GDM1 (cell line): ENCODE measurements at places on chromosomes 16 and 17.
A peak's percentile ranks its signal among the peaks of the same experiment; 100 is the strongest.

DNA sequence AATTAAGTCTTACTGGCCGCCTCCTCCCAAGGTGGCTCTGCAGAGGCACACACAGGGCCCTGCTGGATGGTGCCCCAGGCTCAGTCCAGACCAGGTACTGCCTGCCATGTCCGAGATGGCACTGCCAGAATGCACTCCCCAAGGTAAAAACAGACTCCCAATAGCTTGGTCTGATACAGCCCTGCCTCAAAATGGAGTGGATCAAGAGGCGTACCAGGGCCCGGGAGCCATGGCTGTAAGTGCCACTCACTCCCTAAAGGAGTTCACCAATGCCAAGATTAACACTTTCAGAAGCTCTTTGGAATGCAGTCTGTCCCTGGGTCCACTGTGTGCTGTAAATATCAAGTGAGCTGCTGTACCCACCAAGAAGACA is 576 bp upstream of the MYO18A start:
- no peak for DNase-seq

GRCh38 chr17:4738136-4739121 is 1.2 kb upstream of the ZMYND15 start:
- DNase-seq = no peak

- no peak for DNase-seq
Observed at GRCh38 chr17:29294580-29294900, 592 bp upstream of the NUFIP2 start.

DNA sequence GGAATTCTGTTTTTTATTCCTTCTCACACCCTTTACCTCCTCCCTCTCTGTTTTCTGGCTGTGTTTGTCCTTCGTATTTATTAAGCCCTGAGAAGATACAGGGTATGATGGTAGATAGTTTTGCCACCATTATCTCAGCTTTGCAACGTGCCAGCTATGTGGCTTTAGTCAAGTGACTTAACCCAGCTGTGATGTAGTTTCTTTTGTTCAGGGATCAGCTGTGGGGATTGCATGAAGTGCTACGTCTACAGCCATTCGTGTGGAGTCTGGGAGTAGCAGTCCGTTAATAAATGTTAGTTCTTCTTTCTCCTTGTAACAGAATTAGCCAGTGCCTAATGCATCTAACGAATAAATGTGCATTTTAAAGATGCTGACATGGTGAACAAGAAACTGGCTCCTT is 128.4 kb downstream of the HAPSTR1 start:
- DNase-seq = no peak

DNA sequence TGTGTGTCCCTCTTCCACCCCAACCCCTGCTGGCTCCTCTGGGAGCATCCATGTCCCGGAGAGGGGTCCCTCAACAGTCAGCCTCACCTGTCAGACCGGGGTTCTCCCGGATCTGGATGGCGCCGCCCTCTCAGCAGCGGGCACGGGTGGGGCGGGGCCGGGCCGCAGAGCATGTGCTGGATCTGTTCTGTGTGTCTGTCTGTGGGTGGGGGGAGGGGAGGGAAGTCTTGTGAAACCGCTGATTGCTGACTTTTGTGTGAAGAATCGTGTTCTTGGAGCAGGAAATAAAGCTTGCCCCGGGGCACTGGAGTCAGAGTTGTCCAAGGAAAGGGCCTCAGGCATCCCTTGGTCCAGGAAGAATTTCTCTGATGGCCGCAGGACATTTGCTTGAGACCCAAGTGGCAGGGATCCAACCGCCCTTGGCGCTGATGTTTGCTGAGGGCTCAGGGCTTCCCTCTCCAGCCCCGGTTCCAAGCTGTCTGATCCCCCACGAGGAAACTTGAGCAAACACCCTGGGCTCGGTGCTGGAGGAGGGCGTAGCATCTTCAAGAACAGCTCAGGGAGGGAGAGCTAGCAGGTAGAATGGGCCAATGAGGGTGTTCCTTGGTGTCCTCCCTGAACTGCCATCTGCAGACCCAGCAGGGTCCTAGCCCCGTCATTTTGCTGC is 4.5 kb downstream of the NXPH3 start:
- no peak for DNase-seq

DNA sequence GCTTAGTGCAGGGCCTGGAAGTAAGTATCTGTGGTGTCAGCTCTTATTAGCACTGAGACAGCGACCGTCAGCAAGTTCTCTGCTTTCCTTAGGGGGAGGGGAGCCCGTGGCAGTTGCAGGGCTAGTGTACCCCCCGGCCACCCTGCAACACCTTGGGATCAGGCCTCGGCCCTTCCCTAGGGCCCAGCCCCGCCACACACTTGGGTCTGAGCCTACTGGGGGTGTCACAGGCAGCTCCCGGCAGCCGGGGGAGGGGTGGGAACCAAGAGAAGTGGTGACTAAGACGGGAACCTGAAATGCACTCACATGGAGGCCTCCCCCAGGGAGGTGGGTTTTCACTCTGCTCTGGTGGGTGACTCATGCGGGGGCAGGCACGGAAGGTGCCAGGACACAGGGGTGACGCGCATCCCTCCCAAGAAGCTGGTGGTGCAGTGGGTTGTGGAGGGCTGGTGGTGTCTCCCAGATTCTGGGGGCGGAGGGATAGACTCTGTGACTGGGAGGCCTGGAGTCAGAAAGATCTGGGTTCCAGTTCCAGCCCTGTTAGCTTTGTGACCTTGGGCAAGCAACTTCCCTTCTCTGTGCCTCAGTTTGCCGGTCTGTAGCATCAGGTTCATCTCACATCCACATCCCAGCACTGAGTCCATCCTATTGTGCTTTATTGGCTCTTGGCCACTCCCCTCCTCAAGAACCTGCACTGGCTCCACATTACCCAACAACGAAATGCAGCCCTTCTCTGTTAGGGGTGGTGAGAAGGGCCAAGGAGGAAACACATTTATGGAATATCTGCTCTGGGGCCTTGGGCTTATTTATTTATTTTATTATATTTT is 44.5 kb downstream of the LAT start:
- DNase-seq = peak; percentile 54

DNA sequence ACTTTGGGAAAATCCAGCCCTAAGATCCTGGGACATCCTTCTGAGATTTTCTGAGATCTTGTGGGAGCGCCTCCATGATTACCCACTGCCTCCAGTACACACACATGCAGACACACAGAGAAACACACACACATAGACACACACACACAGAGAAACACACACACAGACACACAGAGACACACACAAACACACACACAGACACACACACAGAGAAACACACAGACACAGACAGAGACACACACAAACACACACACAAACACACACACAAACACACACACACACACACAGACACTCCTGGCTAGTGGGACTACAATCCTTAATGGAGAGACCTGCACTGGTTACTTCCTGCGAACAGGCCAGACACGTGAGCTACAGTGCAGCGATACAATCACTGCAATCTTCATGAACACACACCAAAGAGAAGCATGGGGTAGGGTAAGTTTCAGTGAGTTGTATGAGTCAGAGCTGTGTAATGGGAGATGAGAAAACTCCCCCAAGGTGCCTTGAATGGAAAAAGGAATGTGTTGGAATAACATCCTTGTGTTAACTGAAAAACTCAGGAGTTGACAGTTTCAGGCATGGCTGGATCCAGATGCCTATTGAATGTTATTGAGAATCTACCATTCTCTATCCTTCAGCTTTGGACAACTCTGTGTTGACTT is 79.5 kb downstream of the SLC6A2 start:
- no peak for DNase-seq

- no peak for DNase-seq
Observed at GRCh38 chr16:28089992-28090365, 26.5 kb upstream of the GSG1L start.

GRCh38 chr17:3911271-3912053 is 4.8 kb downstream of the P2RX1 start:
- no peak for DNase-seq

- peak; percentile 37 for DNase-seq
Observed at GRCh38 chr17:66331038-66331816, 28.8 kb downstream of the PRKCA start.

GRCh38 chr16:9437115-9437514 is 345.7 kb downstream of the HAPSTR1 start:
- DNase-seq = no peak

- DNase-seq = no peak
Observed at GRCh38 chr17:77382966-77383612, 242.3 kb downstream of the SEC14L1 start.

GRCh38 chr17:66491213-66491612 is 188.8 kb downstream of the PRKCA start:
- DNase-seq = no peak

GRCh38 chr16:8644211-8645140 is 23.0 kb downstream of the METTL22 start:
- peak; percentile 72 for DNase-seq

DNA sequence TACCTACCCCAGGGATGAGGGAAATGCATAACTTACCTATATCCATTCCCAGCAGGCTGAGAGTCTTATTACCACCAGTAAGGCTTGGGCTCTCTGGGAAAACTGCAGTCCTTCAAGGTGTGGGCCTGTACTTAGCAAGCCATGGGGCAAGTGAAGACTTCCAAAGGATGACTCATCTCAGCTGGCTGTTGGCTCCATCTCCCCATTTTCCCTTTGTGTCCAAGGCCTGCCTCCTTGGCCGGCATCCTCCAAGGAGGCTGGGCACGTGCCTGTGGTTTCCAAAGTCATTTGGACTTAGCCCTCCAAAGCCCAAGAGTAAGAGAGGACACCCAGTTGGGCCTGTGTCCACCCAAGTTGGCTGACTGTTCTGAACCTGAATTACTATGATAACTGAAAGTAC is 89.8 kb downstream of the TMEM100 start:
- DNase-seq = no peak

DNA sequence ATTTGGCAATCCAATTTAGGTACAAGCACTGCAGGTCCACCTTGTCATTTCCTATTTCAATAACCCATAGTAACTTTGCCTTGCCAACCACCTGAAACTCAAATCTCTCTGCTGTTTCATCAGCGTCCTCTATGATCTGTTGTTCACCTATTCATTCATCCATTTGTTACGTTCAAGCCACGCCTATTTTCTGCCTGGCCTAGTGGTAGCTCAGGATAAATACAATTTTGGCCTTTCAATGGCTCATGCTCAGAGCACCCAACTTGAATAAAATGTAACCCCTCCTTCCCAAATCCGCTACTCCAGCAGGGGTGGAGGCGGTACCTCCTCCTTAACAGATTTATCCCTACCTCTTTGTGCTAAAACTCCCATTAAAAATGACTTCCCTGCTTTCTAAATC is 3.6 kb upstream of the FBXO47 start:
- DNase-seq = no peak

- DNase-seq = no peak
Observed at GRCh38 chr17:32596628-32597027, 109.8 kb downstream of the CDK5R1 start.

GRCh38 chr16:30884760-30885159 is 9.1 kb downstream of the BCL7C start:
- DNase-seq = no peak

DNA sequence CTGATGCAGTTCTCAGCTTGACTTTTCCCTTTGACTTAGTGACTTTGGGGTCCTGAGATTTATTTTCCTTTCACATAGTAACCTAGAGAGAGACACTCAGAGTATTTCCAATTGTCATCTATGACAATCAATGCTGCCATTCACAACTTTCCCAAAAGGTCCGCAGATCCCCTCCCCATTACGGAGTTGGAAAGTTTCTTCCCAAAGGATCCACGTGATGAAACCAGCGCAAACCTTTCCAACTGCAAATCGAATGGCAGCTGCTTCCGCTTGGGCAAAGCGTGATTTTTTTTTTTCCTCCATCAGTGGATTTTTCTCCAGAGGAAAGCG is 538 bp upstream of the FCSK start:
- DNase-seq = no peak

- no peak for DNase-seq
Observed at GRCh38 chr17:8791910-8792270, 7.3 kb downstream of the MFSD6L start.

DNA sequence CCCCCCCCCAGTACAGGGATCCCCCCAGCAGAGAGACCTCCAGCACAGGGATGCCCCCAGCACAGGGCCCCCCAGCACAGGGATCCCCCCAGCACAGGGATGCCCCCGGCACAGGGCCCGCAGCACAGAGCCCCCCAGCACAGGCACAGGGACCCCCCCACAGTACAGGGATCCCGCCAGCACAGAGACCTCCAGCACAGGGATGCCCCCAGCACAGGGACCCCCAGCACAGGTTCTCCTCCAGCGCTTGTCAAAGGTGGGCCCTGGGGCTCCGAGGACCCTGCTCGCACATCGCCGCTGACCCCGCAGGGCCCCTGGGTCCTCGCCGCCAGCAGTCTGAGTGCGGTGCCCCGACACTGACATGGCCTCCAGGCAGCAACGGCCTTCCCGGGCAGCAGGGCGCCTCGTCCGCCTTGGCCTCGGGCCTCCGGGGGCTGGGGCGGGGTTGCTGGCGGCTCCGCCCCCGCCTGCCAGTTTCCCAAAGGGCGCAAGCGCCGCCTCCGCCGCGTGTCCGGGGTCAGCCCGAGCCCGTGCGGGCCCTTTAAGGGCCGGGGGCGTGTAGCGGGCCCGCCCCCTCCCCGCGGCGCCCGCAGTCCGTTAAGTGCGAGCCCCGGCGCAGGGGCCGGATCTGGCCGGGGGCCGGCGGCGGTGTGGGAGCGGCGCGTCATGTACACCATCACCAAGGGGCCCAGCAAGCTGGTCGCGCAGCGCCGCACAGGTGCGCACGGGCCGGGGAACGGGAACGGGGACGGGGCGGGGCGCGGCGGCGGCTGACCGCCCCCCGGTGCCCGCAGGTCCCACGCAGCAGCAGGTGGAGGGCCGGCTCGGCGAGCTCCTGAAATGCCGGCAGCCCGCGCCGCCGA is at the start of gene MCRIP2:
TSS of gene MCRIP2 (plus strand) at position 503 of the 863 bp plus-strand sequence. CDS start at position 667, 164 bp downstream.
- DNase-seq = peak; percentile 76

DNA sequence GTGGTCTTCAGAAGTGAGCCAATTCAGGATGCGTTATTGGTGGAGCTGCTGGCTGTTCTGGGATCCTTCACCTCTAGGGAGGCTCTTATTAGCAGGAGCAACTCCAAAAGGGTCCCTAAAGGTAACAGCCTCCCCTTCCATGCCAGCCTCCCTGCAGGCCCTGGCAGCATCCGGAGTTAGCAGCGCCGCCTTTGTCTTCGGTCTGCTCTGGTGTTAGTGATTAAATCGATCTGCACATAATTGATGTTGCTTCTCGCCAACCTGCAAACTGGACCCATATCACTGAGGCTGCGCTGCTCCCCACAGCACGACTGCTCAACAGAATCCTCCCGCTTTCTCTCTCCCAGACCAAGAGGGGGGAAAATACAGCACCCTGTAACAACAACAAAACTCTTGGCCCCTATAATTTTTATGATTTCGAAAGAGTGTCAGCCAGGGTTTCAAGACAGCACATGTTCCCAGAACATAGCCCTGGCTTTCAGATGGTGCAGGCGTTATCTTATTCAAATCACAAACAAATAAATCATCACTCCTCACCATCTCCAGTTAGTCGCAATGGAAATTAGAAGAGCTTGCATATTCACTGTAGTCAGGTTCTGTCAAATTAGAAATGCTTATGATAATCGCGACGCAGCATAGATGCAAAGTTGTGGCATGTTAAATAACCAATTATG is 76.0 kb downstream of the IRX3 start:
- DNase-seq = no peak

- DNase-seq = no peak
Observed at GRCh38 chr17:67582673-67583081, 135.1 kb upstream of the NOL11 start.
